ENCODE measurements at places on chromosomes 12 and 14.

GRCh38 chr14:36591482-36591881 is 9.1 kb upstream of the NKX2-8 start:
- no peak for DNase-seq

DNA sequence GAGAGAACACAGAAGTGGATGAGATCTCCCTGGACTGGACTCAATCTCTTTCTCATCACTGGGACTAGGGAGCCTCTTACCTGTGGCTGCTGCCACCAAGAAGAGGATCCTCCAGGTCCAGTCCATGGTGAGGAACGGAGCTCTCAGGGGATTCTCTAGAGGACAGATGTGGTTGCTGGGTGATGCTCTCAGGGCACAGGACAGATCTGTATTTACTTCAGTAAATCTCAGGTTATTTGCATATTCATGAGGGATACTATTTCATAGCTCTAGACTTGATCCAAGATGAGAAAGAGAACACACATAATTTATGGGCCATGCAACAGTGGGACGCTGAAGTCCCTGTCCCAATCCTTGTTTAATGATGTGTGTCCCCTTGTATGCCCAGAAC is 460.5 kb downstream of the TMEM121 start:
- DNase-seq: no peak

GRCh38 chr12:113292091-113292490 is 42.8 kb downstream of the SLC8B1 start:
- no peak for DNase-seq

GRCh38 chr12:31896514-31897039 is 62.6 kb upstream of the RESF1 start:
- DNase-seq: no peak

- no peak for DNase-seq
Measured at GRCh38 chr14:39812532-39813320, 380.5 kb upstream of the FBXO33 start.

DNA sequence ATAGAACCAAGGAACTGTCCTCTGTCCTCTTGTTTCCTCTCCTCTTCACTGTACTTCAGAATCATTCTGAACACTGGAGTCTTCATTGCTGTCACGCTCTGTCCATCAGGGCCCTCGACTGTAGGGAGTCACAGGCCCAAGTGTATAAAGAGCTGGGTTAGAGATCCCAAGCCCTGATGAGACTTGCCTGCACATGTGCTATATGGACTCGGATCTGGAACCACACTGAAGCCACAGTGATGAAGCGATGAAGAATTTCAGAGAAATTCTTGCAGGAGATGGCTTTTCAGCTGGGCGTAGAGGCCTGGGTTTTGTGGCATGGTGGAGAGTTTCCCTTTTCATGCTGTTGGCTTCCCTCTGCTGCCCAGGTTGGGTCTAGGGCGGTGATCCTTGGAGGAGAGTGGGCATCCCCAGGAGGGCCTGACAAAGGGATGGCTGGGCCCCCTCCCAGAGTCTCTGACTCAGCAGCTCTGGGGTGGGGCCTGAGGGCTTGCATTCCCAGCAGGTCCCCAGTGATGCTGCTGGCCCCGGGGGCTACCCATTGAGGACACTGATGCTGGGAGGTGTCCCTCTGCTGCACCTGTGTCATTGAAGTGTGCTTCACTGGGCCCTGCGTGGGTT is 39.6 kb upstream of the YY1 start:
- no peak for DNase-seq

GRCh38 chr12:92058664-92059063 is 87.0 kb downstream of the BTG1 start:
- no peak for DNase-seq

DNA sequence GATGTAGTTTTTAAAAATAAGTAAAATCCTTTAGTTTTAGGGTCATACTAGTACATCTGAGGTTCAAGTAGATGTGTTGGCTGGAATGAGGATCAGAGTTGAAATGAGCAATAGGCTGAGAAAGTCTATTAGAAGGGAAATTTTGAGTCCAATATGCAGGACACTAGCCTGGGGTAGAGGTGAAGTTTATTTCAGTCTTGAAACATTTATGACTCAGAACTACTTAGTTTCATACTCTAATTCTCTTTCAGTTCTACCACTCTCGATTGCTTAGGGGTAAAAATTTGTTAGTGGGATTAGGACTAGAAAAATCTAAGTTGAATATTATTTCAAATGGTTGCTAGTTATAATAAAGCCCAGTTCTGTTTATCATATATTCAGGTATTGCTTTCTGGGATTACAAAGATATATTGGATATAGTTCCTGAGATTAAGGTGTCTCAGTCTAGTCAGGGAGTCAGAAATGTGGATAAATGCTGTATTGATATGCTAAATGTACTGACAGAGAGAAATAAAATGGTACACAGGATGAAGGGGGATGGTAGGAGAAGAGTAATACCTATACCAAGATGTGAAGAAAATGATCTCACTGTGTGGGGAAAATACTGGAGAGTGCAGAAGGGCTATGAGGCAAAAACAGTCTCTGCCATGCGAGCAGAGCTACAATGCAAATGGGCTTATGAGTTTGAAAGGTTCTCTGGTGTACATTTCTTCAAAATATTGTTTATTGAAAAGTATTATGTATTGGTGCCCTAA is 395.8 kb upstream of the FBXO33 start:
- no peak for DNase-seq

DNA sequence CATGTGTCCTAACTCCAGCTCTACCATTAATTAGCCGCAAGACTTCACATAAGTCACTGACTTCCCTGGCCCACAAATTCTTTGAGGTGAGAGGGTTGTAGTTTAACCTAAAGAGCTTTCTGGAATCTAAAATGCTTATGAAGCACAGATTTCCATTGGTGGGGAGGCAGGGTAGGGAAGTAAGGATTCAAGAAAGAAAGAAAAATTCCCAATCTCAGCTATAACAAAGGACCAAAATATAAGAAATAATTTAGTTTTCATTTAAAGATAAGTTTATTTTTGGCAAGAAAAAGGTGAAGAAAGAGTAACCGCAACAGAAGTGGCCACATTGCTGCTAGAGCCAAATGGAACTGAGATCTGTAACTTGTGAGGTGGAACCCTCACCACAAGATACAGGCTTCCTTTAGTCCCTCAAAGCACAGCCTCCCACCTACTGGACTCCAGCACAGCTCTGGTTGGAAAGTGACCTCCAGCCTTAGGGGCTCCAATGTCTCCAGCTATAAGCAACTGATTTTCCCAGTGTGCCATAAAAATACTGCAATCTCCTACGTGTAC is 23.6 kb downstream of the DAD1 start:
- no peak for DNase-seq

GRCh38 chr12:124888260-124888659 is 24.6 kb upstream of the SCARB1 start:
- no peak for DNase-seq

- no peak for DNase-seq
Measured at GRCh38 chr14:23639048-23639890, 3.1 kb downstream of the DHRS2 start.

GRCh38 chr14:103696070-103696402 is 19.2 kb downstream of the XRCC3 start:
- DNase-seq: no peak

DNA sequence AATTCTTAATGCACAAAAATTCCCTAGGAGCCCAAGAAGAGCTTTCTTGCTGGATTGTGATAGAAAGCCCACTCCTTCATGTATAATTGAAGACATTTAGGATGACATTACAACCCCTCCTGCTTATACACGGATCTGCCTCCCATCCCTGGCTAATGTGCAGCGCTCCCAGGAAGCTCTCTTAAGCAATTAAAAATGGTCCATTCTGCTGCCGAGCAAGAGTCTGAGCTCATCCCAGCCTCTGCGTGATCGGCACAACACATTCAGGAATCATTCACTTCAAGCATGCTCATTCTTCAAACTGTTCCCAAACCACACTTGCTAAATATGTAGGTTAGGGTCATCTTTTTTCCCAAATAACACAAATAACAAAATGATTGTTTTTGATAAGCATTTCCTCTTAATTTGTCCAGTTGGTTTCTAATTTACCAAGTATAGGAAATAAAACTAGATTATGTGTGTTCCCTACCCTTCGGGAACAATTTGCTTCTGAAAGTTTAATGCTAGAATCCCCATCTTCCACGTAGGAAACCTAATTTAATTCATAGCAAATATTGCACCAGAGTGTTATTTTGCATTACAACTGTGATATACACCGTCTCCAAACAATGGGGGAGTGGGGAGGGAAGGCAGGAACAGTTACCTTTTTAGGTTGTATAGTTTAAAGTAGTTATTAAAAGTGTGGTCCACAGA is 17.3 kb upstream of the TMEM233 start:
- no peak for DNase-seq

DNA sequence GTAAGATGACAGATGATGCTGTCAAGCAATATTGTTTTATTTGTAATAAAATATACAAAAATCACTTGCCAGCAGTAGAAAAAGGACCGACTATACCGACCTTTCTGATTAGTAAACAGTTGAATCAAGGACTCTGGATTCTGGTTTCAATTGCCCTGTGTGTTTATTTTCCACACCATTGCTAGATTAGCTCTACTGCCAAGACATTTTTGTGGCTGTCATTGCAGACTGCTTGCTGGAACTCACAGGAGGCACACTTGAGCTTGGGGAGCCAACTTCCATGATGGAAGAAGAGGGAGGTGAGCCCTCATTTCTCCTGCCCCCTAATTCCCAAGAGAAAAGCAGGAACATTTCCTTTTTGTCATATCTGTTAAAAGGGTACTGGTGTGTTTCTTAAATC is 51.3 kb downstream of the MAPKAPK5 start:
- no peak for DNase-seq

DNA sequence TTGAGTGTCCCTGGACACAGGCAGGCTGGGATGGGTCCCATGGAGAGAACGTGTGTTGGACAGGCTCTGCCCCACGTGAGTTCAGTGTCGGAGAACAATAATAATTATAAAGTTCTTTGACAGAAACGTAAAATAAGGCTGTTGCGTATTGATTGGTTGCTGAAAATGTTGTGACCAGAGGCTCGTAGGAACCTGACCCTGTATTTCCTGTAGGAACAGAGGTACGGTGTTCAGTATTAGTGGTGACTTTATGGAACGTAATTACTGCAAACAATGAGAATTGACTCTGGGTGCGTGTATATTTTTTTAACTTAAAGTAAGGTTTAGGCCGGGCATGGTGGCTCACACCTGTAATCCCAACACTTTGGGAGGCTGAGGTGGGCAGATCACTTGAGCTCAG is 7.8 kb downstream of the MTA1 start:
- no peak for DNase-seq

- no peak for DNase-seq
Measured at GRCh38 chr12:46208370-46208769, 60.5 kb downstream of the SLC38A1 start.

GRCh38 chr14:105006831-105007592 is 13.9 kb downstream of the CDCA4 start:
- DNase-seq: no peak

GRCh38 chr12:97109441-97109840 is 202.4 kb downstream of the NEDD1 start:
- no peak for DNase-seq

DNA sequence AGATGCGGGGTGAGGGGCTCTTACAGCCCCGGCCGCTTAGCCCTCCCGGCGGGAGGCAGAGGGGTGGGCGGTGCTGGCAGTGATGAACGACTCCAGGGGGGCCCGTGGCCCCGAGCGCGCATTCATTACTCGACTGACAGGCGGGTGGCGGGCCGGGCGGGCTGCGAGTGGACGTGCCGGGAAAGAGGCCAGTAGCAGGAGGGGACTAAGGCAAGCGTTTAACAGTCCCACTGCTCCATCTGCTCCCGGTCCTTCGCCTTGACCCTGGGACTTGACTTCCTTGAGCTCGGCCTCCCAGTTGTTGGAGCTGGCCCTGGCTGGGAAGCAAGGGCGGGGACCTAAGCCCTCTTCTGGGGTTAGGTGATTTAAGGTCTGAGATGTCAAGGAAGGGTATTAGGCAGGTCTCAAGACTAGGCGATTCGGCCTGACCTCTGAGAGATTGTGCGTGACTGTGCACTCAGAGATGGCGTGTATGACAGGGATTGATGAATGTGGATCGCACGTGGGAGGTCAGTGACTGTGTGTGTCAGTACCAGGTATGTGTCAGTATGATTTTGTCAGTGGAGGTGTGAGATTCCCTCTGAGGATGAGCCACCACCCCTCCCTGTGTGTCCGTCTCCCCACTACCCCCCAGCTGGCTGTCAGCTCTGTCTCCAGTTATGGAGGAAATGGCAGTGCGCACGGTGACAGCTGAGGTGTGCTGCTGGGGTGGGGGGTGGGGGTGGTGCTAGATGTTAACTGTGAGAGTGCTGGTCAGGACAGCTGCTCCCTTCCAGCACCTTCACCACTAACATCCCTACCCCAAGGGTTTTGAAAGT is 3.6 kb upstream of the DNAJC22 start:
- peak; percentile 60 for DNase-seq

DNA sequence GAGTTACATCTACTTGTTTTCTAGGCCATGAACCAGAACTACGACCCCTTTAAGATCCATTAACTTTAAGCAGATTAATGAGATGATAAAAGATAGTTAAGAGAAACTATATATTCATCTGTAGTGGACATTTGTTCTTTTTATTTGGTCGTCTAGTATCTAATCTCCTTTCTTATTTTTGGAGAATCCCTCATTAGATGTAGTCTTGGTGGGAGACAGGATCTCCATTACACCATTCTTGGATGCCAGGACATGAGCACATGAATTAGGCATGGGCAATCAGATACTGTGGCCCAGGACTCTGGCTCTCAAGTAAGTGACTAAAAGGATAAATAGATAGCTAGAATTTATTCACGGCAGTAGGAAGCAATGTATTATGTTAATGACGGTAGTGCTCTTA is 245.0 kb downstream of the ATP23 start:
- no peak for DNase-seq

DNA sequence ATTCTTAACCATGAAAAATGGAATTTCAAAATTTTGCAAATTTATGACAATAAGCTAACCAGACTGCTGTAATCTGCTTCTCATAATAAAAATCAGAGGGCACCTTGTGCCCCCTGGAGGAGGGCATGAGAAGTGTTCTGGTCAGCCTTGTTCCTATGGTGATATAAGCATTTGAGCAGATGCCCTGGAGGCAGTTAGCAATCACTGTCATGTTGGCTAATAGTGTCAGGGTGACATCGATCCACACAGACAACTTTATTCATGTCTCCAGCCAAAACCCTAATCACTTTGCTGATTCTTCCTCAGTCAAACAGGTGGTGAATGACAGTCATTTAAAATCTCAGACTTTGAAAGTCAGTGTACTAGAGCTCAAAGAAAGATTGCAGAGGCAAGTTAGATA is 943.0 kb downstream of the GALC start:
- no peak for DNase-seq

- no peak for DNase-seq
Measured at GRCh38 chr14:83864106-83864505, 1665.8 kb upstream of the FLRT2 start.

DNA sequence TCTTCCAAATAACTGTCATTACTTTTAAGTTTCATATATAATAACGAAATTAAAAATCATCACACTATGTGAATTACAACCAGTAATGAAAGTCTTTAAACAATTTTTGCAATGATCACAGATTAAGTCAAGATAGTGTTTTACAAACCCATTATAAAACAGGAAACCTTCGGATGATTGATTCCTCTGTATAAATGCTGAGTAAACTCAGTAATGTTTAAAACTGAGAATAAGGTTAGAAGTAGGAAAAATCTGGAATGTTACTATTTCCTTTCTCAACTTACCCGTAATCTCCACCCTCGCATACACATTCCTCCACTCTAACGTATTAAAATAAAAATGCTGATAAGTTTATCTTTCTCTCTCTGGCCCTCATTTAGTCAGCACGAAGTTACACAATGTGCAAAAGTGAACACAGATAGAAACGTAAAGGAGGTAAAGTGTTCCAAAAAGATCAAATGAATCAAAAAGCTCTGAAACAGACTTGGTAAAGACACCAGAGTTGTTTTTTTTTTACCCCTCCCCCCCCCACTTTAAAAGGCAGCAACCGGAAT is 1.6 kb downstream of the ZFC3H1 start:
- DNase-seq: no peak

Measured in nucleus accumbens (tissue), 56 donors.